Amniotic stem cell (primary cell): ENCODE measurements at places on chromosomes 5 and 9.

DNA sequence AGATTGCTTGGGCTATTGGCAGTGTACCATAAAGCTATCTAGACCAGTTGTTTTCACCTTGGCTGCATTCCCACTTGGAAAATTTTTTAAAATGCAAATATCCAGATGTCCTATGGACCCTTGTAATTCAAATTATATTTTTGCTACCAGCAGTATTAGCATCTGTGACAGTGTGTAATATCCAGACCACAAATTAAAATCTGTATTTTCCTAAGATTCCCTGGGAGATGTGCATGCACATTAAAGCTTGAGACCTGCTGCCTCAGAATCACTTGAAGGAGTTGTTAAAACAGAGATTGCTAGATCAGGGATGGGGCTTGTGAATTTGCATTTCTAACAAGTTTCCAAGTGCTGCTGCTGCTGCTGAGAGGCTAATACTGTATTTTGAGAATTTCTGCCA, 381.2 kb upstream of the PDE4D start:
- no peak for DNase-seq

DNA sequence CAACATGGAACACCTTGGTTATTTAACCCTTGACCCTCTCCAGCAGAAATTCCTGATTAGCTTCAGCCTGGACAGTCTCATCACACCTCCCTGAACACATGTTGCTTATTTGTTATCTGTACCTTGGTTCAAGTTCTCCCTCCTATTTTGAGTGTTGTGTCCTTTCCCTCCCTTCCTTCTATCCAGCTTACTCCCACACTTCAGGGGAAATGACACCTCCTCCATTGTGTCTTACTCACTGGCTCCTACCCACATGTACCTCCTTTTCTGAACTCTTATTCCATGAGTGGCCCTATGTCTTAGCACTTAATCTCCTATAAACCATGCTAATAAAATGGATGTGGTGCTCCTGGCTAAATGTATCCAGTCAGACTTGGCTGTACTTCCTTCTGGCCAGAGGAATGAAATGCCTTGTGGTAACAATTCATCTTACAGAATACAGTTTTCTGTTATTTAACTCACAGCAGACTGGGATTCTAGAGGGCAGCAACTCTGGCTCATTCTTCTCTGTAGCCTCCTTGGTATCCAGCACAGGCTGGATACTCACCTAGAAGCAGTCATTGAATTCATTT, 11.2 kb downstream of the LIX1 start:
- DNase-seq = no peak

DNA sequence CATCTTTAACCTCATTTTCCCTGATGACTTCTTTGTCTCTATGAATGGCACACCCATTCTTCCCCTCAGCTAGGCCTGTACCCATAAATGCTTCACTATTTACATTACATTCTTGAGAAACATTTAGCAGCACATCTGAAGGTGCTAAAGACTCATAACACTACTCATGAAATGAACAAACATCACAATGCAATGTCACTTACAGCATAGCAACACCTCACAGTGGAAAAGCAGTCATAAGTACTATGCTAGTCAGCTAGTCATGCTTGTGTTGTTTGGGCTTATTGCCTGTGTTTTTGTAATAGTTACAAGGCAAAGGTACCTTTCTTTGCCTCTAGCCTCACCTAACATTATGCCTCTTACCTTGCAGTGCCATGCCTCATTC, 228.9 kb downstream of the KIAA0825 start:
- DNase-seq = no peak

DNA sequence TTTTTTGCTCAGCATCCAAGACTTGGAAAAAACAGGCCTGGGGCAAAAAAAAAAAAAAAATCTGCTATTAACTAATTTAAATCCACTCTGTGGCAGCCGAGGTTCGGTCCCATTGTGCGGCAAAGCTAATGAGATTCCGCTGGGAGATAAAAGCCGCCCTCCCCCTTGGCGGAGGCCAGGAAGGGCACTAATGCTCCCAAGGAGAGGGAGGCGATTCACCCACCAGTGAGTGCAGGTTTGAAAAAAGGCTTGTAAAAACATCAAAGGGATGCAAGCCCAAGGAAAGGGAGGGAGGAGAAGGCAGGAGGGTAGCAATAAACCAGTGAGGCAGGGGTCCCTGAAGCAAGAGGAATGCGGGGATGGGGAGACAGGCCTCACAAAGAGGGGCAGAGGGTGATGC, 129.5 kb upstream of the RAPGEF1 start:
- DNase-seq = no peak

GRCh38 chr9:122229485-122229837, 704 bp upstream of the LHX6 start:
- no peak for DNase-seq

- no peak for DNase-seq
These were observed 6.2 kb upstream of the PRELID2 start for GRCh38 chr5:145841299-145841698.

DNA sequence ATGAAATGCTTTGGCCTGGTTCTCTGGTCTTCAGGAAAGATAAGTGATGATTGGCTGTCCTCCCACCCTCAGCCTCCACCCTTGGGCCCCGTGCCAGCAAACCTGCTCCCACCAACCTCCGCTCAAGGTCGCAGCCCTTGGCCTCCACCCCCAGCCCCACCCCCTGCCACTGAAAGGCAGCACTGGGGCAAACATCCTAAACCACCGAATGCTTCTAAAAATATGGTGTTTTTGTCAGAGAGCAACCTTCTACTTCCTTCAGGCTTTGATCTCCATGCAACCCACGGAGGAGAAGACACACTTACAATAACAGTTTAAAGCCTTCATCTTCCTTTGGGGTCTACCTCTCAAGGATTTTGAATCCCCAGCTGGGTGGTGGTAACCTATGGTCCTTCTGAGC, 24.0 kb upstream of the TCF7 start:
- DNase-seq = no peak

DNA sequence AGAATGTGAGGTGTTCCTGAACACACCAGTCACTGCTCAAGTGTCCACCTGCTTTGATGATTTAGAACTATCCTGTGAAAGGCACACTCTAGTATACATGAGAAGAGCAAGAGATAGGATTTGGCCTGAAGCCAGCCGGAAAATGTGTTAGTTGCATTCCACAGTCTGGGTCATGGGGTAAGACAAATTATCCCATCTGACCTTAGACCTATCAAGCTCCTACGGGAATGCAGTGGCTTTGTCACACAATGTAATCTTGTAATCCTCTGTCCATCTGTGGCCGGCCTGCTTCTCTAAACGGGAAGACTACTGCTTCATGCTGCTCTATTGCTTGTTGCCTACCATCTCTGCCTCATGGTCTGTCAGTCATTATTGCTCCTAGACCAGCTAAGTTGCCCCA, 92.4 kb upstream of the PRRC1 start:
- no peak for DNase-seq

DNA sequence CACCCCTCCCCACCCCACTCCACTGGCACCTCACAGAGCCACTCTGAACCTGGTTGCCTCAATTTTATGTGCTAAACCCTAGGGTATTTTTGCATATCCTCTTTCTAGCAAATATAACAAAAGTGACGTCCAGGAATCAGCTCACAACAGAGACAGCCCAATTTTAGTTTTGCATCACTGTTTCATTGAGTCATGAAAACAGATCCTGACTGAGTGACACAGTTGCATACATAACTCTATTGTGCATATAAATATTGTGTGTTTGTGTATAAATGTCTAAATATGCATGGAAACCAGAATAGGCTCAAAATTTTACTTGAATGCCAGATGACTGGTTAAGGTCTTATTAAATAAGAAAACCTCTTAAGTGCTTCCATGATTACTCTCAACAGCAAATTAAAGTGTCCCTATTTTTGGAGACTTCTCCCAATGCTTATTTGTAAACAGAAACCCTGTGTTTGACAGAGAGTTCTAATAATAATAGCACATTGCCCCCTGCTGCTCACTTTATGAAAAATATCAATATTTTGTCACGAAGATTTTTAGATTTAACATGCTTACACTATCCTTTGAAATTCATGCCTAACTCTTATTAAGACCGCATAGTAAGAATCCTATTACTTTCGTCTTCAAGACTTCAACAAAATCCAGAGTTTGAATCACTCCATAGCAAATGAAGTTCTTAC, 75.5 kb upstream of the PRRC1 start:
- DNase-seq = peak; percentile 36

DNA sequence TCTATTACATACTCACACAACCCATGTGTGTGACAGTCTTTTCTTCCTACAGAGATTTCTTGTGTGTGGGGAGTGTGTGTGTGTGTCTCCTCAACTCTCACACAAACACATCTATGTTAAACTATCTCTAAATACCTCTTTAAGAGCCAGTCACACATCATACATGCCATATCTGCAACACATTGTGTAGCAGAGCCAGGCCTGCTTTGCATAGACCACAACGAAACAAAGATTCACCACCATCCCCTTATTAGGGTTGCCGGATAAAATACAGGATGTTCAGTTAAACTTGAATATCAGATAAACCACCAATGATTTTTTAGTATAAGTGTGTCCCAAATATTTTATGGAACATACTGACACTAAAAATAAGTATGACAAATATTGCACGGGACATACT, 2.3 kb downstream of the FAM170A start:
- DNase-seq = no peak

DNA sequence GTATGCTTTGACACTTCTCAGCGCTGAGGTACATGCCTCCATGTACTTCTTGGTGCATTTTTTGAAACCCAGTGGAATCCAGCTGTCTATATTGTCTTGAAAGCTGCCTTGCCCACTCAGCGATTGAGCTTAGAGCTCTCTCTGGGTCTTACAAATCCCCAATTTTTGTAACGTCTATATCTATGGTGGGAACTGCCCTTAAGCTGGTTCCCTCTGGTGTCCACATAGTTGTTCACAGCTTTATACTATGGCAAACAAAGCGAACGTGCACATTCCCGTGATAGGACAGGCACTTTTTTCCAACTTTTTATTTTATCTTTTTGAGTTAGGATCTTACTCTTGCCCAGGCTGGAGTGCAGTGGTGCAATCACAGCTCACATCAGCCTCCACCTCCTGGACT, 20.9 kb downstream of the CDHR2 start:
- no peak for DNase-seq

DNA sequence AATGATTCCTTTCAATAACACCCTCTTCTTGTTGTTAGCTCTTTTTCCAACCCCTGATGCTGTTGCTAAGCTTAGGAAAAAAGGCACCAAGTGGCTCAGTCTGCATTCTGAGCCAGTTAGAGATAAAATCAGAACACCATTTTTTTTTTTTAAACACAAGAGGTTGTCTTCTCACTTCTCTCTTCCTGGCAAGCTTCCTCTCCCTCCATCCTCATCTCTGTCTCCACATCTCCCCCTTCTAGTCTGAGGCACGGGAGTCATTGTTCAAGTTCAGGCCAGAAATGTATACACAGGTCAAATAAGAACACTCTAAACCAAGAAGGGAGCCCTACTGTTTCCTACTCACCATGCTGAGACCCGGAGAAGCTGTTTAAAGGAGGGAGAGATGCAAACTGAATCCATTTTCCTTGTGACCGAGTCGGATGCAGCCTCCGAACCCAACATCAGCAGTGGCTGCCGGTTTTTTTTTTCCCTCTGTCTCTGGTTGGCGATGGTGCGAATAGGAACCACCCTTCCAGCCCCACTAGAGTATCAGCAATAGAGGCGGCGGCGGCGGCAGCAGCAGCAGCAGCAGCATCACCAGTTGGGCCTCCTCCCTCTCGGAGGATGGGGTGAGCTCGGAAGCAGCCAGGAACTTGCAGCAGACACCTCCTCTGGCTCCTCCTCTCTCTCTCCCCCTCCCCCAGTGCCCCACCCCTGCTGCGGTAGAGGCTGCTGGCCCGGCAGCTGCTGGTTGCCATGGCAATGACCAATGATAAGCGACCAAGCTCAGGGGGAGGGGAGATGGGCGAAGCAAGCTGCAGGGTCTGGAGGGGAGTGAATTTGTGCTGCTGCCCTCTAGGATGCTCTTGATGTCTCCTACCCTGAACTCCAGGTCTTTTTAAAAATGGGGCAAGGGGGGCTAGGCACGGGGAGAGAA, at the start of gene JAKMIP2:
Gene JAKMIP2, minus strand, starts transcription at position 619 of the 919 bp plus-strand sequence. CDS start 110,922 bp downstream, outside the sequence.
- DNase-seq = no peak

DNA sequence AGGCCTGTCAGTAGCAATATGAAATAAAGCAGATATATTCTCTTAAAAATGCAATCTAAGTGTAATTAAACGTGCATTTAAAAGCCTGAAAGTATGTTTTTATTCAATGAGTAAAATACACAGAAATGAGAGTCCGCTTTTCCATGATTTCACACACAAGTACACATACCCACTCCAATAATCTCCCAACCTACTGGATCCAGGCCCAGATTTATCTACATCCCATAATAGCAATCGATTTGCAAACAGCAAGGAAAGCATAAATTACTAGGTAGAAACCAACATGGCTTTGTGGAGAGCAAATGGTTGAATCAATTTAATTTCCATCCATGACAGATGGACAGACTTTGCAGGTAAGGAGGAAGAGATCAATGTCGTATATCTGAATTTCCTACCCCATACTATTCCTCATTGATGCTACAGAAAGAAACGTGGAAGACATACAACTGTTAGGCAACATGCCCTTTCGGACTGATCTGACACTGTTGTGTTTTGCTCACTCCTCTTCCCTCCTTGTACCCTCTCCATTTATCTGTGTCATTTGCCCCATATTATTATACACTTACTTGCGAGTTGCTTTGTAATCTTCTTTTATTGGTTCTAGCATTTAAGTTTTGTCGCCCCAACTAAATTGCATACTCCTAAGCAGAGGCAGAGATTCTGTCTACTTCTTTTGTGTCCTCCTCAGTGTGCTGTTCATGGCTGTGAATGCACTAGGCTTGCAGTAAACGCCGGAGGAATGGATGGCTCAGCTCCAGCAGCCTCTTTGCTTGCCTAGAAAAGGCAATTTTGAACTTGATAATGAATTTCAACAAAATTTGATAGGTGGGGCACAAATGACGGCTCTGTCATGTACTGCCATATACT, 133.6 kb downstream of the NFIB start:
- DNase-seq = no peak

DNA sequence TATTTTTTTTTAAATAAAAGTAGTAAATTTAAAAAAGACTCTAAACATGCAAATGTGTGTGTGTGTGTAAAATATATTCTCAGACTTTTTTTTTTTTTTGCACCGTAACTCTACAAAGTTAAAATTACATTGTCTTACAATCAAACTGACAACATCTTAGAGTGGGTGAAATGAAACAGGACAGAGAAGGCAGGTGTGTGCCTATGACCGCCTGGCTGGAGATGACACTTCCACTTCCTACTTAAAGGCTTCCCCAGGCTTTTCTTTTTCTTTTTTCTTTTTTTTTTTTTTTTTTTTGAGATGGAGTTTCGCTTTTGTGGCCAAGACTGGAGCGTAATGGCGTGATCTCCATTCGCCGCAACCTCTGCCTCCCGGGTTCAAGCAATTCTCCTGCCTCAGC, 2.7 kb upstream of the AK1 start:
- no peak for DNase-seq

- no peak for DNase-seq
These were observed 249.8 kb upstream of the ZNF608 start for GRCh38 chr5:124996023-124996763.

DNA sequence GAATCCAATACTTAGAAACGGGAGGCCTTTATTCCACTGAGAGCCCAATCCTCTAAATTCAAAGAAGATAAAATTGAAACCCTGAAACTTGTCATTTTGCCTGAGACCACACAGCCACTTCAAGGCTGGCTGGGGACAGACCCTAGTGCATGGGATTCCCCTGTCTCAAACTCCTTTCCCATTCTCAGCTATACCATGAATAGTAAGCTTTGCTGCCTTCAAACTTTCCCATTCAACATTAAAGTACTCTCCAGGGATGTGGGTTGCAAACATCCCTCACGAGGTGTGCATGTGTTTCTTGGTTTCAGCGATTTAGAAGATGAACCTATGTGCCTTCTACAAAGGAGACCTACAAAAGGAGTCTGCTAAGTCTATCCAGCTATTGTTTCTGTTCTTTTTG, 64.6 kb downstream of the GABRB2 start:
- DNase-seq = no peak

- no peak for DNase-seq
These were observed 28.2 kb downstream of the HAVCR1 start for GRCh38 chr5:157030692-157031091.
